ENCODE measurements at places on chromosomes 7 and 10.

GRCh38 chr7:22954251-22954650 lies 59.7 kb downstream of the HYCC1 start:
- no peak for DNase-seq

DNA sequence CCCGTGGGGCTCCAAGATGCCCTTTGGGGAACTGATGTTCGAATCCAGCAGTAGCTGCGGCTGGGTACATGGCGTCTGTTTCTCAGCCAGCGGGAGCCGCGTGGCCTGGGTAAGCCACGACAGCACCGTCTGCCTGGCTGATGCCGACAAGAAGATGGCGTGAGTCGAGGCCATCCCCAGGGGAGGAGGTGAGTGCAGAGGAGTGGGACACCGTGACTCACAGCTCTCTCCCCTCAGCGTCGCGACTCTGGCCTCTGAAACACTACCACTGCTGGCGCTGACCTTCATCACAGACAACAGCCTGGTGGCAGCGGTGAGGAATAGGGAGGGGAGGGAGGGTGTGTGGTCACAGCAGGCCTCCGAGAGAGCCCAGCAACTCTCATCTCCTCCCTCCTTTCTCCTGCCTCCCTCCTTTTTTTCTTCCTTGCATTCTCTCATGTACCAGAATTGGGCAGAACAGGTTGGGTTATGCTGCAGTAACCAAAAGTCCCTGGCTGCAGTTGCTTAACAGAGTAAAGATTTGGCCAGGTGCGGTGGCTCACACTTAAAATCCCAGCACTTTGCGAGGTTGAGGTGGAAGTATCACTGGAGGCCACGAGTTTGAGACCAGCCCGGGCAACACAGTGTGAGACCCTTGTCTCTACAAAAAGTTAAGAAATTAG lies 16.5 kb downstream of the ARPC1B start:
- DNase-seq = no peak

- DNase-seq = no peak
Observed at GRCh38 chr10:111656066-111656465, 527.5 kb downstream of the GPAM start.

DNA sequence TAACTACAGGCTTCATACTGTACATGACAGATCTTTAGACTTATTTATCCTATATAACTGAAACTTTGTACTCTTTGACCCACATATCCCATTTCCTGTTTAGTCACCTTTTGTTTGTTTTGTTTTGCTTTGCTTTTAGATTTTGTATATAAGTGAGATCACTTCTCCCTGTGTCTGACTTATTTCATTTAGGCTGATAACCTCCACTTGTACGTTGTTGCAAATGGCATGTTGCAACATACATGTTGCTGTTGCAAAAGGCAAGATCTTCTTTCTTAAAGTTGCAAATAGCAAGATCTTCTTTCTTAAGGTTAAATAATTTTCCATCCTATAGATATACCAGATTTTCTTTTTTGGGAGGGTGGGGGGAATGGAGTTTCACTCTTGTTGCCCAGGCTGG lies 341.5 kb downstream of the OTUD1 start:
- no peak for DNase-seq

DNA sequence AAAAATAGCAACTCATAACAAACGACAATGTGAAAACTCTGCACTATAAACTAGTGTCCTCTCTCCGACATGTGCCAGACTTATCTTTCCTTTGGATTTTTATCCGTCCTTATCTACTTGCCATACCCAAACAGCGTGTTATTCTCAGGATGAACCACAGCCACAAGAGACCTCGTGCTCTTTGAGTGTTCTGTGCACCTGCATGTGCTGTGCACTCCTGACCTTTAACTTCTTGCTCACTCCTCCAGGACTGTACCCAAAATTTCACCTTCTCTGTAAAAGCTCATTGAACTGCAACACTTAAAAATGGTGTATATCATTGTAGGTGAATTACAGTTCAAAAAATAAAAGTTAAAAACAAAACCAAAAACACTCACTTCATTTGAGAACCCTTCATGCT lies 58.0 kb upstream of the SLC35G1 start:
- DNase-seq = no peak

DNA sequence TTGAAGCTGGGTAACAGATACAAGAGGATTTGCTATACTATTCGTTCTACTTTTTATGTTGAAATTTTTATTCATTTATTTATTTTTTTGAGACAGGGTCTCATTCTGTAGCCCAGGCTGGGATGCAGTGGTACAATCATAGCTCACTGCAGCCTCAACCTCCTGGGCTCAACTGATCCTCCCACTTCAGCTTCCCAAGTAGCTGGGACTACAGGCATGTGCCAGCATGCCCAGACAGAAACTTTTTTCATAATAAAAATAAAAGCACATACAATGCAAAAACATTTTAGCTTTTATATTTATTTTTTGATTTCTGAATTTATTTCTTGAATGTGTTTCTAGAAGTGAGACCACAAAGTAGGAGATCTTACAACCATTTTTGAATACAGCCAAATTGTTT lies 71.2 kb downstream of the FANK1 start:
- DNase-seq = no peak

- DNase-seq = peak; percentile 66
Observed at GRCh38 chr7:1176891-1177373, 16.9 kb upstream of the ZFAND2A start.

GRCh38 chr7:1090686-1091643 lies 3.1 kb downstream of the GPER1 start:
- no peak for DNase-seq

DNA sequence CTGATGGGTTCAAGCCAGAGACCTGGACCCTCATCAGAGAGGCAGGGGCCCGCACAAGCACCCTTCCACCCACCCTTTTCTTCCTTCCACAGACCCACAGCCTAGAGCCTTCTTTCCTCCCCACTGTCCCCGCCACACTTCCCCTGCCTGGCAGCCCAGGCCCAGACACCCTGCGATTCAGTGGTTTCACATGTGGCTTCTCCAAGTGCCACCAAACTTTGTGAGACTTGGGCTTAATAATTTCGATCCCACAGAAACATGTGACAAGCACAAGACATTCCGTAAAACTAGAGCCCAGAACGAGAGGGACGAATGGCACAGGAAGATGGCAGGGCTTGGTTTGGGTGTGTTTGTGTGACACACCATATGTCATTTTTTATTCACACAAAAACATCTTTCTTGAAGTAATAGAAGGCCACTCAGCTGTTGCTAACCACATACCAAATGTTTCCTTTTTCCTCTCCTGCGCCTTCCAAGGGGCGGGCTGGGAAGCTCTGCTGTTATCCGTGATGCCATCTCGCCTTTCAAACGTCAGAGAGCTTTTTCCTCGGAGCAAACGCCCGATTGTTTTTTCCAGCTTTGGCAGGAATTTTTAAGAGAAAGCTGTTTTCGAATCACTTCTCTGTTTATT lies 162.9 kb downstream of the GRK5 start:
- no peak for DNase-seq

- no peak for DNase-seq
Observed at GRCh38 chr10:112811741-112812551, 138.1 kb upstream of the TCF7L2 start.

DNA sequence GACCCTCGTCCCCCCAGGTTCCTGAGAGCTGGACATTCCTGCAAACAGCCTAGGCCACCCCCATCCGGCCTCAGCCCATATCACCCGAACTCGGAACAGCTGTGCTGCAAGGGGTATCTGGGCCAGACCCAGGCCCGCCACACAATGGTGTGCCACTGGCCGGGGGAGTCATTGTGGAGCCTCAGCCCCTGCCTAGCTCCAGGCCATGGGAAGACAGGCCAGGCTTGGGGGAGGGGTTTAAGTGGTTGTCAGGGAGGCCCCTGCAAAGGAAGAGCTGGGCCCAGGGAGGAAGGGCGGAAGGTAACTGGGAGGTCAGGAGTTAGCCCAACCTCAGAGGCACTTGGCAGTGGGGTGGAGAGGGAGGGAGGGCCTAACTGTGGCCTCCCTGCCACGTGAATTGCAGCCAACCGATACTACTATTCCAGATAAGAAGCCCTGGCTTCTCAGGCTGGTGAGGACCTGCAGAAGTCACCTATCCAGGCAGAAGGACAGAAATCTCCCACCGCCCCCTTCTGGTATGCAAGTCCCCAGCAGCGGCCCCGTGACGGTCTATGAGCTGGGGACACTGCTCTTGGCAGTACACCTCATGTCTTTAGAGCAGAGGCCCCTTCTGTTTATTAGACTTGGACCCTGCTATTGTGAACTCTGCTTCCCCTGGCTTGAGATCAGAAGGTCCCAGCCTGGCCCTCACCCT lies 26.8 kb downstream of the VSIR start:
- no peak for DNase-seq

DNA sequence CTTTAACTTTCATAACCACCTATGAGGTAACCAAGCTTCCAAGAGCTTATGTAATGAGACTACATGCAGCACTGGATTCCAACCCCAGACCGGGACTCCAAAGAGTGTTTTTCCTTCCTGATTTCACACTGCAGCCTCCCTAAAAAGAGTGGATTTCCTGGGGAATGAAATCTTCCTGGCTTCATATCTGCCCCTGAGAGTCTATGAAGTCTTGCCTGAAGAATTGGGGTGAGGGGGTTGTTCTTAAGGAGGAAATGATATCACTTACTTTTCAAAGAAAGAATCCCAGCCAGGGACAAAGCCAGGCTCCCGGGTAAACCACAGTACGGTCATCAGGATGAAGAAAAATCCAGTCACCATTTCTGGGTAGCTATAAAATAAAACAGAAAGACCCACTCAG lies 29.7 kb downstream of the STMP1 start:
- DNase-seq = no peak

DNA sequence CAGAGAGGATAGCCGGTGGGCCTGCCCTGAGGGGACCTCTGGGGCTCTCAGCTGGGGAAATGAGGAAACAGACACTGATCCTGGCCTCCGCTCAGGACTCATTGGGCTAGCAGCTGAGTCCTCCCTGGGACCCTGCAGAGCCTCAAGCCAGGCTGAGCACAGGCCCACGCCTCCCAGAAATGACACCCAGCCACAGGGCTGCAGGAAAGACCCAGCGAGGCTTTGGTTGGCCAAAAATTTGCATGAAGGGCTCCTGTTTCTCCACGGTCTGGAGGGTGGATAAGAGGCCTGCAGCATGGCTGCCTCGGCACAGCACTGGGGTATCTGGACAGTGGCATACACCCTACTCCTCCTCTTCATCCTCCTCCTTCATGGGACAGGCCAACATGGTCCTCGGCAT lies 60.4 kb downstream of the ZNF33B start:
- no peak for DNase-seq

GRCh38 chr7:34991938-34992840 lies 45.1 kb downstream of the DPY19L1 start:
- peak; percentile 26 for DNase-seq

DNA sequence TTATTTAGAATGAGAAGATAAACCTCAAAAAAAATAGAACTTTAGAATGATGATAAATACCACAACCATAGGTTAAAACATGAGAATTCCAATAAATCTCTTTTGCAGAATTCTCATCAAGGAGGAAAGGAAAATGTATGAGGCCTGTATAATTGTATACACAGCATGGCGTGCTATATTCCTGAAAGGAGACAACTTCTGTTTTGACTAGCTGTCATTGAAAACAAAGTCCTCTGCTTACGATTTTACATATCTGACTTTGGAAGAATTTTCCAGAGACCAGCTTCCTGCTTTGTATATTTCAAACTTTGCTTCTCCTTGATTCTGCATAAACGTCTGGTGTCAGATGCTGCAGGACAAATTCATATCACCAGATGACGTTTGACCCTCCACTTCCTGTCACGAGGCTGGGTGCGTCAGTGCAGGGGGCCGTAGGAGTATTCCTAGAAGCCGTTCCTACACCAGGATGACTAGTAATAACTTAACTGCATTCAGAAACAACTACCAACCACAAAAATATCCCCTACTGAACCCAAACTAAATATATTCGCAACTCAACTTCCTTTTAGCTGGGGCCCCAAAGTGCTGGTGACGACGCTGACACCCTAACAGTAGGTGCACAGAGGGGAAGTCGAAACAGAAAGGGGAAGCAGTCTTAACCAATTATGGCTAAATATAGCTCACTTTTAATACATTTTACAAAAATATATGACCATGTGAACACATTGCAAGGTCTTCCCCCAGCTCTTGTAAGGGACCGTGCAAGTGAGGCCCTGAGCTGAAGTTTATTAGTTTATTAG lies 178.6 kb upstream of the INHBA start:
- DNase-seq = peak; percentile 92

DNA sequence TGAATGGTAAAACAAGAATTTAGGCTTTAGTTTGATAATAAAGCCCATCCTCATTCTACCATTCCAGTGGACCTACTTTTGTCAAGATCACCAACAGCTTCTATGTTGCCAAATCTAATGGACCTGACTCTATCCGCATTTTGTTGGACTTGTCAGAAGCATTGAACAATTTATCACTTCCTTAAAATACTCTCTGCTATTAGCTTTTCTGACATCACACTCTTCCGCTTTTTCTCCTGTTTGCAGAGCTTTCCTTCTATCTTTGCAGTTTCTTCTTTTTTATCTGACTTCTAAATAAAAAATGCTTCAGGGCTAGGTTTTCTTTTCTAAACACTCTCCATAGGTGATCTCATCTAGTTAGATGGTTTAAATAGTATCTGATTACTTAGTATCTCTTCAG lies 42.7 kb upstream of the SMIM30 start:
- no peak for DNase-seq

GRCh38 chr7:9241826-9242225 lies 808.4 kb downstream of the NXPH1 start:
- DNase-seq = no peak

All from CD4-positive, alpha-beta T cell treated with Interleukin-15 for 1 hour (primary cell).